Activated T-helper 17 cell treated with anti-CD3 and anti-CD28 coated beads, Interleukin-2, amount 50 U/mL, for 72 hours (primary cell): ENCODE measurements at places on chromosomes 3 and 15.

DNA sequence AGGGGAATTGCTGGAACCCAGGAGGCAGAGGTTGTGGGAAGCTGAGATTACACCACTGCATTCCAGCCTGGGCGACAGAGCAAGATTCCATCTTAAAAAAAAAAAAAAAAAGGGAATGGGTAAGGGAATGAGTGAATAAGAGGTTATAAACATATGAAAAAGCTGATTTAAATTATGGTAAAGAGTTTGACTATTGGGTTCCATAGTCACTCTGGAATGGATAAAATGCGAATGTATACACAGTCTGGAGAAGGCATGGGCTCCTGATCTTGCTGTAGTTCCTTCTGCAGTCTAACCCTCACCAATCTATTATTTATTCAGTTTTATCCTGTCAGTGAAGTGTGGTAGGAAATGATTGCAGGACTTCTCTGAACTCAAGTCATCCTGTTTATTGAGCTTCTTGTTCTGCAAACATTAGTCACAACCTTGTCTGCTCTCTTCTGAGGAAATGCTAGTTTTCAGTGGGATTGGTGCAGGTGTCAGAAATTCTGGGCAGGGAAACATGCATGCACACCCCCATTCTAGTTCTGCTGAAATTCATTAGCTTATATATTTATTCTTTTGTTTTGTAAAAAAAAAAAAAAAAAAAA, 190.9 kb upstream of the CFAP20DC start:
- H3K27ac ChIP-seq, result no peak overlapping the region
- no peak overlapping the region for H3K4me3 ChIP-seq
- no peak for ATAC-seq
- H3K4me1 ChIP-seq, result no peaks in the 10 kb centered on the region
- H3K27me3 ChIP-seq, result peaks cover 4% of the 10 kb centered on the region

DNA sequence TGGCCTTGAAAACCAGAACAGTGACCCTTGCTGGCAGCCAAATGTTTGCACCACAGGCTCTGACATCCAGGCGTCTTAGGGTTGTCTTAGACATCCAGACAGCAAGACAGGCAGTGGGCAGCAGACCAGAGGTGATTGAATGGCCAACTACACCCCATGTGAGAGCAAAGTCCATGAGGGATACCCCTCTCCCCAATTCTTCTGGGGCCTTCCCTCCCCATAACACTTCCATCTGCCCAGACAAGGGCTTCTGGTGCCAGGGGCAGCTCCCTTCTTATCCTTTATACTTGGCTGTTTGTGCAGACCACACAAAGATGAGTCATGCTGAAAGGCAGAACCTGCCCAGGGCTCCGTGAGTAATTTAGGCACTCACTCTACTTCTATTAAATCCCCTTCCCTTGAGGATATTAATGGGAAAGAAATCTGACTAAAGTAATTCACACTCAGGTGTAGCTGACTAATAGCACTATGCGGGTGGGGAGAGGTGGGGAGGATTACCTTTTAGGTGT, 257.9 kb downstream of the UACA start:
- peak; percentile 53 for ATAC-seq
- H3K27ac ChIP-seq, result peak overlapping the region; percentile 31
- H3K27me3 ChIP-seq, result no peaks in the 10 kb centered on the region
- H3K4me1 ChIP-seq, result peaks cover 48% of the 10 kb centered on the region
- no peaks in the 10 kb centered on the region for H3K36me3 ChIP-seq

- no peaks in the 10 kb centered on the region for H3K27me3 ChIP-seq
- H3K4me1 ChIP-seq, result peaks cover 49% of the 10 kb centered on the region
- peak; percentile 53 for ATAC-seq
- peak within 1 kb of the TSS; percentile 99 for H3K27ac ChIP-seq
- peaks cover 48% of the 10 kb centered on the region for H3K36me3 ChIP-seq
- peak within 1 kb of the TSS; percentile 84 for H3K4me3 ChIP-seq
Observed at GRCh38 chr15:74781431-74782258, at the start of gene CSK. CSK (plus strand) TSS chr15:74782080; CDS start chr15:74798298, 16,218 bp downstream.

DNA sequence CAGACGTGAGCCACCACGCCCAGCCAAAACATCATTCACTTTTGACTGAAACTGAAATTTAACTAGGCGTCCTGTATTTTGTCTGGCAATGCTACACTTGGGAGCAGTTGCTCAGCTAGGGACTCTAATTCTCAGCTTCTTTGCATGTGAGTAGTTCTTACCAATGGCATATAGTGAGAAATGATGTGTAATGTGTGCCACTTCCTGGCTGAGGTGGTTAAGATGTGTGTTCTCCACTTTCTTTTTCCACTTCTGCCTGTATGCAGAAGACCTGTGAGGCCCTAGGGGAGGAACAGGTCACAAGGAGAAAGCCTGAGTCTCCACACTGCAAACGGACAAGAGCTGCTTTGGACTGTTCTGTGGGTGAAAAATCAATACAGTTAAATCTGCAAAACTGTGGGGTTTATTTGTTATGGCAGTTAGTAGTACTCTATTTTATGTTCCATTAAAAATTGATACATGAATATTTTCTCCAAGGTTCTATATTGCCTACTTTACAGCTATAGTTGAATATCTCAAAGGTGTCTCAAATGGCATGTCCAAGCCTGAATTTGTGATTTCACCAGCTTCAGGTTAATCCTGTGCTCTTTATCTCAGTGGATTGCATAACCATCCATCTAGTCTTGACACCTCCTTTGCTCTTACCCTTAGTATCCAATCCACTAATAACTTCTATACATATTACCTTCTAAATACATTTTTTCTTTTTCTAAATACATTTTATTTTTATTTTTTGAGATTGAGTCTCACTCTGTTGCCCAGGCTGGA, 59.3 kb downstream of the NR1D2 start:
- peak; percentile 98 for ATAC-seq
- no peaks in the 10 kb centered on the region for H3K4me1 ChIP-seq
- H3K27me3 ChIP-seq, result peaks cover 4% of the 10 kb centered on the region
- no peaks in the 10 kb centered on the region for H3K36me3 ChIP-seq
- H3K27ac ChIP-seq, result no peak overlapping the region
- no peak overlapping the region for H3K4me3 ChIP-seq

DNA sequence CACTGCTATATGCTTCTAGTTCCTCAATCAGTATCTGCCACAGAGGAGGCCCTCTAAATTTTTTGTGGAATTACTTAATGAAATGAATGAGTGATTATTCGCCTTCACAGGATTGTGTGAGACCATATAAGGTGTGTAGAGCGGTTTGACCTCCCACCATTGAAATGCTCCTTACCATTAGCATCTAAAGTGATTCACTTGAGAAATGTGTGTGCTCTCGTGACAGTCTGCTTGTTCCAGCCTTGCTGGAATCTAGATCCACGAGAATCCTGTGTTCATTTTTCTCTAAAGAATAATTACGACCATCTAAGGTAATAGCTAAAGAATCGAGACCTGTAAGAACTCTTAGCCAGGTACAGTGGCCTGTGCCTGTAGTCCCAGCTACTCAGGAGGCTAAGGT, 126.9 kb downstream of the FNDC3B start:
- ATAC-seq, result no peak

- no peaks in the 10 kb centered on the region for H3K4me1 ChIP-seq
- no peak overlapping the region for H3K4me3 ChIP-seq
- no peak overlapping the region for H3K27ac ChIP-seq
Observed at GRCh38 chr3:142628801-142629200, 32.6 kb downstream of the PLS1 start.
